BE2C (cell line): ENCODE measurements at places on chromosomes 6 and 20.
A peak's percentile ranks its signal among the peaks of the same experiment; 100 is the strongest.

DNA sequence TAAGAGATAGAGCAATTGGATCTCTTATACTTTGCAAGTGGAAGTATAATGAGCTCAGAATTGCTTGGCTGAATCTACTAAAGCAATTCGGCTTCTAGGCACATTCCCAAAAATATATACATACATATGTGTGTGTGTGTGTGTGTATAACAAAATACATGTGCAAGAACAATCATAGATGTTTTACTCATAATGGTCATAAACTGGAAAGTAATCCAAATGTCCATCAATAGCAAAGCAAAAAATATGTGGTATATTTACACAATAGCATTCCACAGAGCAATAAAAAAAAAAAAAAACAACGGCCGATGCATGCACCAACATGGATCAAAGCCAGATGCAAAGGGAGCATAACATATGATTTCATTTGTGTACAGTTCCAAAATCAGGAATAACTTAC, 707.9 kb downstream of the RFPL4B start:
- DNase-seq, result no peak

DNA sequence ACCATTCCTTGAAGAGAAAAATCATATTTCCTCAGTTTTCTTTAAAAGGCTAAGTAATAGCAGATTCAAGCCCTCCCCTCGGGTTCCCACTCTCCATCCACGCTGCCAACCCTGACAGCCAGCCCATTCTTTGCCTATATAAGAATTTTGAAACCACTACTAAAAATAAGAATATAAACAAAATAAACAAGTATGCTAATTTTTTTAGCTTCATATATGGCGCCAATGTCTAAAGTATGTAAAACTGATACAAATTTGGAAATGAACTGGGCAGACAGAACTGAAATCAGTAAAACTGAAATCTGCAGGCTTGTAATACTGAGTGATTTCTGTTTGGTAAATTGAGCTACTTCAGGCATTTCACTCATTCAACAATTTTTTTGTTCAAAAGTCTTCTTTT, 19.0 kb downstream of the ELOVL2 start:
- no peak for DNase-seq

- no peak for DNase-seq
Observed at GRCh38 chr6:64081453-64081852, 445.9 kb downstream of the PHF3 start.

GRCh38 chr6:8321671-8322404, 113.5 kb downstream of the SLC35B3 start:
- DNase-seq, result no peak

GRCh38 chr20:46552460-46553420, 2.3 kb upstream of the OCSTAMP start:
- no peak for DNase-seq

- DNase-seq, result no peak
Observed at GRCh38 chr20:20931632-20932031, 174.5 kb downstream of the LINC00237 start.

DNA sequence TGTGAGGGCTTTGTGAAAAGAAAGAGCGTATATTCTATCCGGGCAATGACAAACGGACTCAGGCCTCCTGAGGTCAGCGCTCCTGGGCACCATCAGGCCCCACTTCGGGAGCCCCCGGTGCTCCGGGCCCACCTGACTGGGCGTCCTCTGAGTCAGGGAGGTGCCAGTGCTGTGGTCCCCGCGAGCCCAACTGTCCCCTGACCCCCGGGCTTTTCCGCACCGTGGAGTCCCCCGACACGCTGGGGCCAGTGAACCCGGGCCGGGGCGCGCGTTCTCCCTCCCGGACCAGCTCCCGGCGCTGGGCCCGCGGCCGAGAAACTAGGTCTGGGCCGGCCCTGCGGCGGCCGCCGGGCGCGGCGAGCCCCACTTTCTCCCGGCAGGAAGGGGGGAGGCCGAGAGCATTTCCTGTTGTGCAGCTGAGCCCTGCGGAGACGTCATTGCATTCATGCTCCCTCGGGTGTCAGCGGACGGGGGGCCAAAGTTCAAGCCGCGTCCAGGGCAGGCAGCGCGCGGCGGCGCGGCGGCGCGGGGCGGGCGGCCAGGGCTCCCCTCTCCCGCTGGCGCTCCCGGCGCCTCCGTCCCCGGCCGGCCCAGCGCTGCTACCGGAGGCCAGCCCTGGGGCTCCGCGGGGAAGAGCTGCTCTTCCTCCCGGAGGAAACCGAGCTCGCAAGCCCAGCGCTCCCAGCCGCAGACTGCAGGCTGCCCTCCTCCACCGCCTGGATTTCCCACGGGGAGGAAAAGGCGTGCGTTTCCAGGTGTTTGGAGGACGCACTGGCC, 18.3 kb downstream of the HIVEP2 start:
- DNase-seq, result no peak

GRCh38 chr6:43887340-43887858, 117.4 kb downstream of the VEGFA start:
- no peak for DNase-seq

DNA sequence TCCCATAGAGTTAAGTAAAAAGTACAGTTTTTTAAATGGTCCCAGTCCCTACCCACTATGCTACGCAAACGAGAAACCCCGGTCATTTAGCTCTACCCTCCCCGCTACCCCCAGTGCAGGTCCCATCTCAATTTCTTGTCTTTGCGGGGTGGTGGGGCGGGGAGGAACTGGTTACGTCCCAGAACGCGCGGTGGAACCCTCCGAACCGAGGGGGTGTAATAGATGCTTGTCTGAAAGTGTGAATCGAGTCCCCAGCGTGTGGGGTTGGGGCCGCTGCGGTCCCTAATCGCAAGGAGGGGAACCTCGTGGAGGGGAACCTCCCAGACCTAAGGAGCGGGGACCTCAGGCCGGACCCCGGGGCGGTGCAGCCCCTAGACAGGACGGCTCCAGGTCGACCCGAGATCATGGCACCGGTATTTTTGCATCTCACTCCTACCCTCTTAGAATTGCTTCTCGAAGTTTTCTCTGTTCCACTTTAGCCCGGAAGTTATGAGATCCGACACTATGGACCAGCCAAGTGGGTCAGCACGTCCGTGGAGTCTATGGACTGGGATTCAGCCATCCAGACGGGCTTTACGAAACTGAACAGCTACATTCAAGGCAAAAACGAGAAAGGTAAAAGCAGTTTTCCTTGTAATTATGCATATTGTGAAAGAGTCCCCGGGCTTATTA, 779 bp downstream of the HEBP2 start:
- DNase-seq, result no peak

DNA sequence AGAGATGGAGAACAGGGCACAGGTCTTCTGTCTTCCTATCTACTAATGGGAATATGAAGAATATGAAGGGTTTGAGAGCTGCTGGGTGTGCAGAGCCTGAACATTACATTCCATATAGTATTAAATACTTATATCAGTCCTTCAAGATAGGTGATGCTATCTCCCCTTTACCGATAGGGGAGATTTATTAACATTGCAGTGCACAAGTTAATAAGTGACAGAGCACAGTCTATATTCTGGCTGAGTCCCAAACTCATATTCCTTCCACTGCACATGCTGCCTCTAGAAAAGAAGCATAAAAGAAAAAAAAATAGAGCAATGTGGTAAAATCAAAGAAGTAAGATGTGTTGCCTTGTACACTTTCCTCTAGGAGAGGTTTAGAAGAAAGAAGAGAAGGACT, 18.5 kb upstream of the KIAA0408 start:
- DNase-seq, result no peak

GRCh38 chr6:89324304-89324703, 9.2 kb upstream of the GABRR2 start:
- no peak for DNase-seq

DNA sequence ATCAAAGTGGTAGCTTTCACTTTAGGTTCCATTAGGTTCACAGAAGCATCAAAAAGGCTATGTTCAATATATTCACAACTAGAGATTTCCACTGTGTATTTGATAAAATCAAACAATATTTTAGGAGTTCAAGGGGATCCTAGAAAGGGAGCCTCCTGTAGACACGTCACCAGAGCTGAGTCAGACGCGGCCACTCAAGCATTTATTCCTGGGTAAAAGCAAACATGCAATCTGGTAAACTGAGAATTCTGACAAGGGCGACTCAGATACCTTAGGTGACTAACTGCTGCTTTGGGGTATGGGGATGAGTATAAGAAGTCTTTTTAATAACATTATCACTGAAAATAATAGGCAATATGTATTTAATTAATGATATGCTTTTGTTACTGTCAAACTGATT, 118.7 kb upstream of the HMGN3 start:
- no peak for DNase-seq

GRCh38 chr6:89269981-89270380, 45.1 kb downstream of the GABRR2 start:
- DNase-seq, result no peak

- no peak for DNase-seq
Observed at GRCh38 chr20:16528078-16528477, 45.2 kb downstream of the KIF16B start.

- no peak for DNase-seq
Observed at GRCh38 chr20:40655451-40655850, 33.6 kb downstream of the MAFB start.

DNA sequence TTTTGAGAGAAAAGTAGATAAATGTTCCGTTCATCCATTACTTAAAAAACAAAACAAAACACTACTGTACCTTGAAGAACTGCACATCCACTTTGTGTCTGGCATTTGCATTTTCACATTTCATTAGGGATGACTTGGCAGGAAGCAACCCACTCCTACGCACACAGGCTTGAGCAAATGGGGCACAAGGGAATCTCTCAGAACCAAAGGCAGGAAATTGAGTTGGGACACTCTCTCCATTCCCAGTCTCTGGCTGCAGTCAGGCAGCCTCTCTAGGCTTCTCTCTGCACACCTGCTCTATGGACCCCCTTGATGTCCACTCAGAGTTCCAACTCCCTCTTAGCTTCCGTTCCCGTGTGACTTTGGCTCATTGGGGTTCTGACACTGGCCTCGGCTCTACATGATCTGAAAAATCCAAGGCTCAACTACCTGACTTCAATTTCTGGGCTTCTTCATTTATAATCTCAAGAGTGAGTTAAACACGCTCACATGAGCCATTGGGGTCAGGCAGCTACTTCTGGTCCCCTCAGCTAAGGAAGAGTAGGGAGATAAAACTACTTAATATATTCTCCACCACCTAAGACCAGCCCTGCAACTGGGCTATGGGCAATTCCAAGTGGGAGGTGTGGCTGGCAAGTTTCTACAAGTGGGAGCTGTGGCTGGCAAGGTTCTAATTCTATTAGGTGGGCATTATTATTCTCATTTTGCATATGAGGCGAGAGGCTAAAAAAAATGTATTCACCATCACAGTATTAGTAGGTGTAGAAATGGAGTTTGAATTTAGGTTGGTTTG, 251.9 kb downstream of the SOD2 start:
- no peak for DNase-seq

- no peak for DNase-seq
Observed at GRCh38 chr6:35451354-35452182, 570 bp upstream of the FANCE start.

GRCh38 chr6:56399672-56400263, 152.4 kb upstream of the COL21A1 start:
- DNase-seq, result no peak

GRCh38 chr6:6556738-6557503, 31.6 kb upstream of the LY86 start:
- DNase-seq, result peak; percentile 57

- no peak for DNase-seq
Observed at GRCh38 chr6:111802720-111803330, 70.4 kb downstream of the FYN start.

DNA sequence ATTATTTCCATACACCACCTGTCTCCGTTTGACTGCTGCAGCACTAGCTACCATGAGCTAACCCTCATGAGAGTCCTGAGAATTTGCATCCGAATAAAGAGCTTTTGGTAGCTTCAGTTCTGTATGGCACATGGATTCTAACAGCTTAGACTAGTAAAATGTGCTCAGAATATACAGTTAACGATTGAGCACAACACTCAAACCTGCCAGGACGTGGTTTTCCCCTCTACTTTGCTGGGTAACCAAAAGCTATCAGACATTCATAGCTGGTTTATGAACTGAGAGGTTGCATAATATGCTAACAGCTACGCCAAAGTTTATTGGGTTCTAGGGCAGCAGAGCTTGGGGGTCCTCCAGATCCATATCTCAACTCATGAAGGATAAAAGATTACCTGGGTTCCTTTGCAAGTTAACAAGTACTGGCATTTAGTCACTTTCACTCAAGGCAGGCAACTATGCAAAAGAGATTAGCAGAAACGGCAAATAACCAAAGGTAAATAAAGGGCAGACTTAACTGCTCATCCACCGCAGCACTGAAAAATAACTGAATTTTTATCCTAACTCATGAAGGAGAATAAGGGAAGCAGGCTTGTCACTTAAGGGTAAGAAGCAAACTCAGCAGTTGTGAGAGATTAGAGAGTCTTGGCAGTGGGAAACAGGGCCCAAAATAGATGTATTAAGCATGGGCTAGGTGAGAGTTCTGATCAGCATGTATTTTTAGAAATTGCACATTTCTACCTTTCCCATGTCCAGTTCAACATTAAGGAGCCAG, 29.4 kb downstream of the NUDT3 start:
- DNase-seq, result no peak

DNA sequence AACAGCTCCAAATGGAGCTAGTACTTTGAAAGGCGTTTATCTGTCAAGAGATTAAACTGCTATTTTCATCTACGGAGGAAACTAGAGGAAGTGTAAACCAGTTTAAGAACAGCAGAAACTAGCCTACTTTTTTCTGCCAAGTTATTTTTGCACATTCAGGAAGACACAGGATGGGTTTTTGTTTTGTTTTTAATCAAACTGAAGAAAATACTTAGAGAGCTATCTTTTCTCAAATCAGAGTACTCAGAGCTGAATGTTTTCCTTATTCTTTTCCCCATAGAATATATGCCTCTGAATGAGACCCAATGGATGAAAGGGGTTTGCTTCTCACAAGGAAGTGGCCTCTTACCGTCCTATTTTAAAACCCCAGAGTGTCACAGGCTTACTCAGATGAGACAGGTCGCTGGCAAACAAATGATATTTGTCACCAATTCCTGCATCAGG, 538.5 kb downstream of the CD83 start:
- no peak for DNase-seq
